Glutamatergic neuron (in vitro differentiated cells): ENCODE measurements at places on chromosomes 12 and 14.

DNA sequence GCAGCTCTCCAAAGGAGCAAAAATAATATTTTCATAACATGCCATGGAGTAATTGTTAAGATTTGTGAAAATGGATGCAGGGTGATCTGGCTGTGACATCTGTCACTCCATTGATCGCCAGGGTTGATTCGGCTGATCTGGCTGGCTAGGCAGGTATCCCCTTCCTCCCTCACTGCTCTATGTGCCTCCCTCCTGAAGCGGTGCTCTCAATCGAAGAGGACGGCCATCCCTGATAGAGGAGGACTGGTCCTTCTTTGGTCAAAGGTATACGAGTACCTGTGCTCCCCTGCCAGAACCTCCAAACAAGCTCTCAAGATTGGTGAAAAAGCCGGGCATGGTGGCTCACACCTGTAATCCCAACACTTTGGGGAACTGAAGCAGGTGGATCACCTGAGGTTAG, 47.9 kb downstream of the VCPKMT start:
- DNase-seq = no peak

DNA sequence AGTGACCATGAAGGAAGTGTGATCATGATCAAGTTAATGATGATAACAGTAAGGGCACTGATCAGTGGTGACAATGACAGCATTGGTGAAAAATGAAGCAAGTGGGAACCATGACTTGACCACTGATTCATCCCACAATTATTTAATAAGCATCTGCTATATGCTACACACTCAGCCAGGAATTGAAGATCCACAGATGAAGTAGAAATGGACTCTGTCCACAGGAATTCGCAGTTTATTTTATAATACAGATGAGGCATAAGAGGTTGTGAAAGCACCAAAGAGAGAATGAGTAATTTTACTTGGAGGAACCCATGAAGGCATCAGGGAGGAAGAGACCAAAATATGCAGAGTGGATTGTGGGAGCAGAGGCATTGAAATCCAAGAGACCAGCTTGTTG, 33.8 kb upstream of the SMUG1 start:
- DNase-seq = no peak

- DNase-seq = no peak
Measured at GRCh38 chr12:3010214-3010930, 51.2 kb downstream of the TEAD4 start.

GRCh38 chr14:51082349-51082748, 12.6 kb downstream of the TRIM9 start:
- DNase-seq = no peak

GRCh38 chr14:35576856-35577255, 42.9 kb downstream of the INSM2 start:
- DNase-seq = no peak

DNA sequence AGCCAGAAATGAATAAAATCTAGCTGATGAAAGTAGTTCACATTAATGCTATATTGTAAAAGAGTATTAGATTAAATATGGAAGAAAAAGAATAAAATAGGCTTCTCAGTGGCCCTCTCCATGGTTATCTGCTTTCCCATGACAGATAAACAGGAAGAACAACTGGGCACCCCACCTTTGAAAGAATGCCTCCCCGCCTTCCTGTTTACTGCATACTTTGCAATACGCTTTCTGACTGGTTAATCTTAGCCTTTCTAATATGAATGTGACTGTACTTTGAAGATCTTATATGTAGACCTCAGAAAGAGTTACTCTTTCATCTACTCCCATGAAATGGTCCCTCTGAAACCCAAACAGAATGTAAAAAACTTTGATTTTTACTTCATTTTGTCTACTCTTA, 34.1 kb upstream of the DAAM1 start:
- no peak for DNase-seq

GRCh38 chr12:15168026-15168678, 53.1 kb downstream of the RERG start:
- DNase-seq = no peak
